Stromal cell of bone marrow (primary cell): ENCODE measurements at places on chromosomes 5 and 9.

DNA sequence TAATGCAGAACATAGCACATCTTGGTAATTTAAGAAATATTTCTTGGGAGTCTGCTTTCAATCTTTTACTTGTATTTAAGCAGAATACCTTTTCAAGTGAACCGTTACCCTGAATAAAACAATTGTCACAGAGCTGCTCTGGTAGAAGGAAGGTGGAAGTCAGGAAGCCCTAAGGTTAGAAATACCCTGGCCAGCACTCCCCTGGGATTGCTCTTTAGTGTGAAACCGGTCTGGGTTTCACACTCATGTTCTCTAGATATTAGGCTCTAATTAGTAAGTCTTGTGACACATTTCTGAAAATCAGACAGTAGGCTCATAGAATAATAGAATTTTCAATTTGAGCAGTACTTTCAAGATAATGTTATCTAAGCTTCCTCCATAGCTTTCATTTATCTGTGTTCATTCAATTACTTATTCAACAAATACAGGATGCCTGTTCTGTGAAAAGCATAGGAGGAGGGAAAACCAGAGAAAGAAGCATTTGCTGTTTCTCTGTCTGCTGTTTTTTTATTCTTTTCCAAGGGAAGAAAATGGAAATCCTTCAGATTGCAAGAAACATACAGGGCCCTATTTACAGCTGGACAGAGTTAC is 825.5 kb downstream of the TLR4 start:
- no peak for DNase-seq

- DNase-seq = no peak
Observed at GRCh38 chr5:150407096-150407720, 5.5 kb downstream of the CD74 start.

- no peak for DNase-seq
Observed at GRCh38 chr5:31640573-31640972, 1.6 kb downstream of the PDZD2 start.

GRCh38 chr9:129442803-129443511 is 177.9 kb downstream of the C9orf50 start:
- DNase-seq = no peak

DNA sequence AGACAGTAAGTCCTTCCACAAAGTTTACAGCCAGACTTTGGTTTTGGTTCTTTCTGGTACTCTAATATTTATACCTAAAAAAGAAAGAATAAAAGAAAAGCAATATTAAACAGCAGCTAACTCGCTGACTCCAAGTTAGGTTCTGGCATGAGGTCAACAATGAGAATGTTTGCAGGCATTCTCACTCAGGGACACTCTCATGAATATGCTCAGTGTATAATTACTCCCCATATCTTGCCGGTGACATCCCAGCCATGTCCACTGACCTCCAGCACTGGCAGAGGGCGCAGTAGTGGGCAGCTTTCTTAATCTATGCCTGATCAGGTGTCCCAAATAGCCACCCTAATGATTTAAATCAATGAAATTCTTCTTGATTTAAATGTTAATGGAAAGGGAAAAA is 151.5 kb downstream of the BNC2 start:
- no peak for DNase-seq

- DNase-seq = no peak
Observed at GRCh38 chr5:33720176-33720575, 171.6 kb downstream of the ADAMTS12 start.

DNA sequence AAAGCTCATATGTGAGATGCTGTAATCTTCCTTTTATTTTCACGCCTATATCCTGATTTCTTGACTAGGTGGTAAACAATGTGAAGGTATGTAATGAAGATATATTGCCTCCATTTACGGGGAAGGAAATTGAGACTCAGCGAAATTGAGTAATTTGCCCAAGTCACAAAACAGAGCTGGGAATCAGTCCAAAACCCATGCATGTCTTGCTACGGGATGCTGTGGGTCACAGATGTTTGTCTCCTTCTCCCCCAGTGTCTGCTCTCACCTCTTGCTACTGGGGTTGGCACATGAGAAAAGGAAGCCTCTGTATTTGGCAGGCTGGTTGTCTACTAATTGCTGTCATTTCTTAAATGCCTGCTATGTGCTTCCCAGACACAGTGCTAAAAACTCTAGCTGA is 53.7 kb upstream of the TEX48 start:
- DNase-seq = no peak

DNA sequence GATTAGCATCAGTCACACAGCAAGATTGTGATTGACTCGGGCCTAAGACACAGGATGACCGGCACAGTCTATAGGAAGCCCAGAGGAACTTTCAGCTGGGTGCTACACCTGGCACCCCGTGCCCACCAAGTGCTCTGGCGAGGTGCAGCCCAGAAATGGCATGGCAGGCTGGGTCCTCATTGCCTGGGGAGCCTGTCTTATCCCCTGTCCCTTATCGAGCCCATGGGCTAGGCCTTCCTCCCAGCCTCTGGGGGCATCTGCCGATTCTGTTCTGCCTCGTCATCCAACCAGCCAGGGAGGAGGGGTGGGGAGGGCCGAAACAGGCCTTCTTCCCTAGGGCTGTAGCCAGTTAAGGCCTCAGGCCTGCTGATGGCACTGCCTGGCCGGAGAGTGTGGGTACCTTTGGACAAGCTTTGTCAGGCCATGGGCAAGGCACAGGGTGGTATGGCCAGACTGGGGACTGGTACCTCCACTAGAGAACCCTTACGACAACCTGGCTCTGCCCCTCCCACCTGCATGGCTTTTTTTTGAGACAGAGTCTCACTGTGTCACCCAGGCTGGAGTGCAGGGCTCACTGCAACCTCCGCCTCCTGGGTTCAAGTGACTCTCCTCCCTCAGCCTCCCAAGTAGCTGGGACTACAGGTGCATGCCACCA is 1.6 kb downstream of the GRK6 start:
- DNase-seq = no peak

DNA sequence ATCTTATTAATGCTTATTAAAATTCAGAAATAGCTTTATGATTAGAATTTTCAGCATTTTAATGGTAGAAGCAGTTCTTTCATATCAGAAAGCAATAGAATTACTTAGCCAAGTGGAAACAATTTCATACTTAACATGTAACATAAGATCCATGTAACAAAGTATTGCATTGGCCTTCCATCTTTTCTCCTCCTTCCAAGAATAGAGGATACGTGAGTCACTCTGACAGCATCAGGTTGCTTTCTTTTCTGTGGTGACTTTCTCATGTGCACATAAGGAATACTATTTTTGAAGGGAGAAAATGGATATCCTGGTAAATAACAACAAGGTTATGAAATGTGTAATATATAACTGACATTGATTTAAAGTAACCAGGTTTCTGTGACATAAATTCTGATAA is 272.2 kb downstream of the ANXA1 start:
- DNase-seq = peak; percentile 34
